ENCODE measurements at places on chromosomes 2 and 18. TPM values are rescaled to one million over a fixed set of nuclear protein-coding genes. Genes with fewer than 3 reads are reported as not detected.

DNA sequence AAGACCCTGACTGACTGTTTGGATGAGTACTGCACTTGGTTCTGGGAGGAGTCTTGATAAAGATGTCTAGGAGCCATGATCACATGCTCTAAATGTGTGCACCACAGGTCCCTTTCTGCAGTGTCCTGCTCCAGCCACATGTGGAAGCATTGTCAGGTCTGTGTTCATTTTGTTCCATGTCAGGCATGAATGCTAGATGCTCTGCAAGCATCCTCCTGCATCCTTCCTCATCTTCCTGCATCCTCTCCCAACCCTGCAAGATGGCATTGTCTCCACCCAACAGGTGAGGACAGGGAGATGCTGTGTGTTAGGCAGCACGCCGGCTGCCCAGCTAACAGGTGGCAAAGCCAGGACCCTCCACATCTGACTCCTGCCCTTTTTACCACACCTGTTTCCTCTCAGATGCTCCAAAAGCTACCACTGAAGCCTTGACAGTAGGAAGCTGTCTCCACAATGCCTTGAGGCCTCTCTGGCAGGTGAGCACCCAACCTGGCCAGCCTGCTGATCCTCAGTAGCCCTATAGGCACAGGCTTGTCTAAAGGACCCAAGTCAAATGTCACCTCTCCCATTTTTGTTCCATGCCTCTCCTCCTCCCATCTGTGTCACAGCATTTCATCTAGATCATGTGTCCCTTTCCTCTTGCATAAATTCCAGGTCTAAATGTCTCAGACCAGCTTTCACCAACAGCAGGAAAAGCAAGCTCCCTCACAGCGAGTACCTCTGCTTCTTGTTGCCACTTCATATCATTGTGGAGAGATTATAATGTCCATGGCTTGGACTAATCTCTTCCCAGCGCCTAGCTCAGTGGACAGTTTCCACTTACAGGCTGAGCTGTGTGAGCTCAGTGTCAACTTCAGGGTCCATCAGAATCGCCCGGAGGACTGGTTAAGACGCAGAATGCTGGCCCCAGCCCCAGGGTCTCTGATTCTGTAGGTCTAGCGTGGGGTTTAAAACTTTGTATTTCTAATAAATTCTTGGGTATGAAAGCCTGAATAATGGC is 55.0 kb downstream of the TMEM163 start:
- no peak for DNase-seq

- DNase-seq: peak; percentile 81
Observed at GRCh38 chr2:19120941-19121750, 237.3 kb downstream of the OSR1 start.

DNA sequence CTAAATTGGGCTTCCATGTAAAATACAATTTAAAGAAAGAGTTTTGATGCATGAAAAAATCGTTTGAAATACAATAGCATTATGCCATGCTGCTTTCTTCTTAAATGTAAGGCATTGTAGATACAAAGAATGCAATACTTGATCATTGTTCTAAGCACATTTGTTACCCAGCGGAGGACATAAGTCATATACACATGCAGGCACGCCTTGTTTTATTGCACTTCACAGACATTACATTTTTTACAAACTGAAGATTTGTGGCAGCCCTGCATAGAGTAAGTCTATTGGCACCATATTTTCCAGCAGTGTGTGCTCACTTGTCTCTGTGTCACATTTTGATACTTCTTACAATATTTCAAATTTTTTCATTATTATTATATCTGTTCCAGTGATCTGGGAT is 345.0 kb downstream of the CLIP4 start:
- no peak for DNase-seq

DNA sequence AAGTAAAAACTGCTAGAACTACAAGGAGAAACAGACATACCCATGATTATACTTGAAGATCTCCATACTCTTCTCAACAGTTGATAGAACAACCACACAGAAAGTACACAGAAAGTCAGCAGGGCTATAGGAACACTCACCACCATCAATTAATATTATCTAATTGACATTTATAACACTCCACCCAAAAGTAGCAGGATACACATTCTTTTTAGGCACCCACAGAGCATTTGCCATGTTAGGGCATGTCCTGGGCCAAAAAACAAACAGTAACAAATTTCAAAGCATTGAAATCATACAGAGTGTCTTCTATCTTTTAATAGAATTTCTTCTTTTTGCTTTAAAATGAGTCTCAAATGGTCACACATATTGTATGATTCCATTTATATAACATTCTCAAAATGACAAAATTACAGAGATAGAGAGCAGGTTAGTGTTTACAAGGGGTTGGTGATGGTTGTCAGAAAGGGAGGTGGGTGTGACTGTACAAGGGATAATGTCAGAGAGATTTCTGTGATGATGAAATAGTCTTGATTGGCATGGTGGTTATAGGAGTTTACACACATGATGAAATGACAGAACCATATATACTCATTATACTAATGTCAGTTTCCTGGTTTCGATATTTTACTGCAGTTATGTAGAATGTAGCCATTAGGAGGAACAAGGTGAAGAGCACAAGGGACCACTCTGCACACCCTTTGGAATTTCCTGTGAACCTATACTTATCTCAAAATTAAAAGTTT is 82.8 kb downstream of the NCK2 start:
- no peak for DNase-seq

Gene LRP2
- total RNA-seq: under 0.01 TPM

DNA sequence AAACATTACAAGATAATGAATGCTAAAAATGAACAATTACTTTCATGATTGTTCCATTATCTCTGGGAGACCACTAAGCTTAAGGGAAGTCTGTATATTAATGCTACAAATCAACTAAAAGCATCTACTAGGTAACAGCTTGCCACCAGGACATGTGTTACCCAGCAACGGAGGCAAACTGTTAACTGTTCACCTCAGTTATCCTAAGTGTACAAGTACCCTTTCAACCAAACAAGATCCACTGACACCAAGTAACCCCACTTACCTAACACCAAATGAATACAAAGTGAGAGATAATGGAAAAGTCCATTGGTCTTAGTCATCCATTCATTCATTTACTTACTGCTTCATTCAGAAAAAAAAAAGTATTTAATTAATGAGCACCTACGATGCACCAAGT is 54.7 kb upstream of the KIDINS220 start:
- DNase-seq: no peak

DNA sequence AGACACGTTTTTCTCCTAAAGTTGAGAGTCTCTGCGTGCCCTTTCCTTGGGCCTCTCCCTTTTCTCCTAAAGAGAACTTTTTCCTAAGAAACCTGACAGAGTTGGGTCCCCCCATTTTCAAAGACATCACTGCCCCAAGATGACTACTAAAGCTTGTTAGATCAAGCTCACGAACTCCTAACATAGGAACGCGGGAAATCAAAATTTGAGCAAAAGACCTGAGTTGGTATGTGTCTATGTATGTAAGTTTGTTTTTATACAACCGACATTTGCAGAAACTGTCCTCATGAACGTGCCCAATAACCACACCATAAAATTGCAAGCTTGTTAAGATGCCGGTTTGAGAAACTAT is 1.4 kb downstream of the HOXD13 start:
- DNase-seq: no peak

Data from Daoy (cell line).